ENCODE measurements at places on chromosomes 2 and 18.

- no peak for DNase-seq
Measured at GRCh38 chr2:226970362-226970761, 134.5 kb downstream of the RHBDD1 start.

- peak; percentile 33 for DNase-seq
Measured at GRCh38 chr18:74396171-74397169, 60.6 kb downstream of the DIPK1C start.

- no peak for DNase-seq
Measured at GRCh38 chr18:61736133-61736532, 156.7 kb downstream of the RNF152 start.

GRCh38 chr2:98658816-98659490 lies 50.6 kb downstream of the UNC50 start:
- DNase-seq, result no peak

GRCh38 chr2:18520451-18521425 lies 39.7 kb downstream of the RDH14 start:
- peak; percentile 86 for DNase-seq

- no peak for DNase-seq
Measured at GRCh38 chr18:76347341-76347740, 147.7 kb downstream of the ZNF516 start.

GRCh38 chr18:67733088-67733487 lies 216.6 kb upstream of the DSEL start:
- no peak for DNase-seq

- DNase-seq, result no peak
Measured at GRCh38 chr2:197809064-197809463, 4.7 kb downstream of the PLCL1 start.

DNA sequence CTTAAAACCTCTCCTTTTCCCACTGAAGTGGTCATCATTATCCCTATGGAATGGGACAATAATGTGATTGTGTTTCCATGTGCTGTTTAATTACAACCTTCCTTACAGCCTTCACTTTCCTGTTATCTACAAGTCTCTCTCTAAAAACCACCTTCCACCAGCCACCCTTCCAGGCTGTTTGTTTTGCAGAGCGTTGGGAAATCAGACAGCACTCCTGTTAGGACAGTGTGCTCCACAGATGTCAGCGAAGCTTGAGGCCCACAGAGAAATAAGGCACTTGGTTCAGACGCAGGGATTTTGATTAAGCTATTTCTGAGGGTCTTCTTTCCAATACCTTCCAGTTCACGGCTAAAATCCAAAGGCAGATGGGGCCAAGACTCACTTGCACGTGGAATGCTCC lies 32.3 kb upstream of the ASPRV1 start:
- no peak for DNase-seq

GRCh38 chr2:240948086-240948485 lies 42.0 kb downstream of the CROCC2 start:
- DNase-seq, result no peak

DNA sequence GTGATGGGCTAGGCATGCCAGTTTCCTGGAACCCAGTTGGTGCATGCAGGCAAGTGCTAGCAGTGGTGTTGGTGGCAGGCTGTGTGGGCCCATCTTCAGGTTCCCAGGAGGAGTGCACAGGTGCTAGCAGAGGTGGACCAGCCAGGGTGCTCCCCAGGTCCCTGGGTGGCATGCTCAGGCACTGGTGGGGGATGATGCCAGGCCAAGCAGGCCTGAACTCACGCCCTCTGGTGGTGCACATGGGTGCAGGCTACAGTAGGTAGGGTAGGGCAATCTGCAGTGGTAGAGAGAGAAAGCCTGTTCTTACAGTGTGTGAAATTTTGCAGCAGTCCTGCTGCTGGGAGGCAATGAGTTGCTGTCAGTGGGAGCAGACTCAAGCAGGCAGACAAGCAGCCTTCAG lies 1651.8 kb downstream of the DPP10 start:
- no peak for DNase-seq

DNA sequence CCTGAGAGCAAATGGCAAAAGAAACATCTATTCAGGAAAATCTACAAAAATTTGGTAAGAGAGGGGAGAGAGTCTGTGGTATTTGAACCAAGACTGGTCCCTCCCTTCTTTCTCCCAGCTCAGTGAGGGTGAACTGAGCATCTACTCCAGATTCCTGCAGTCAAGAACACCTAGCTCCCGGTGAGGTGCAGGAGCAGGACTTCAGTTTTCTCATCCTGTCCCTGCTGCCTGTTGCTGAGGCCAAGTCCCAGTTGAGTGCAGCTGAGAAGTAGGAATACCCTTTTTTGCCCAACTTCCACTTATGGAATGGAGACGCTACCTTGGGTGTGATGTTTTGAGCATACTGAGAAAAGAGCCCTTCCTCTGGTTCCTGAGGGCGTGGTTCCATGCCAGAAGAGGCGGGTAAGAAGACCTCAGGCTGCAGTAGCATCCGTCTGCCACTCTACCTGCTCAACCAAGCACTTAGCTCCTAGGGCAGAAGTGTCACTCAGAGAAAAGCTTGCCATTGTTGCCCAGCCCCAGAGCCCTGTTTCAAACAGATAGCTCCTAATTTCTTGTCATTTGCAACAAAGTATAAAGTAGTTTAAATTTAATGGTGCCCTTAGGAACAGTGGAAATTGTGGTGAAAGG lies 112.9 kb downstream of the SOS1 start:
- no peak for DNase-seq

DNA sequence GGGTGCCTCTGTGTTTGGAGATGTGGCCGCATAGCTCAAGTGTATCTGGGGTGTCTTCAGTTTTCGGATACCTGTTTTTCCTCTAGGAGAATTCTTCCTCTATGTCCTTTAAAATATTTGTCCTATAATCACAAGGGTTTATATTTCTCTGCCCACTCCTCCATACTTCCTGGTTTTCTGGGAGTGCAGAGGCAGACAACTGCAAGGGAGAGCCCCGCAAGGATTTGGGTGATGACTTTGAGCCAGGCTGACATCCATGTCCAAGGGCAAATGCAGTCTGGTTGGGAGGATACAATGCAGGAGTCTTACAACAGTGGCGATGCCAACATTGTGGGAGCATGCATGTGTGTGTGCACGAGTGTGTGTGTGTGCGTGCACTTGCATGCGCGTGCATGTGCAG lies 2.1 kb downstream of the IL1RL1 start:
- DNase-seq, result no peak

GRCh38 chr18:77119851-77120491 lies 12.6 kb downstream of the MBP start:
- no peak for DNase-seq

DNA sequence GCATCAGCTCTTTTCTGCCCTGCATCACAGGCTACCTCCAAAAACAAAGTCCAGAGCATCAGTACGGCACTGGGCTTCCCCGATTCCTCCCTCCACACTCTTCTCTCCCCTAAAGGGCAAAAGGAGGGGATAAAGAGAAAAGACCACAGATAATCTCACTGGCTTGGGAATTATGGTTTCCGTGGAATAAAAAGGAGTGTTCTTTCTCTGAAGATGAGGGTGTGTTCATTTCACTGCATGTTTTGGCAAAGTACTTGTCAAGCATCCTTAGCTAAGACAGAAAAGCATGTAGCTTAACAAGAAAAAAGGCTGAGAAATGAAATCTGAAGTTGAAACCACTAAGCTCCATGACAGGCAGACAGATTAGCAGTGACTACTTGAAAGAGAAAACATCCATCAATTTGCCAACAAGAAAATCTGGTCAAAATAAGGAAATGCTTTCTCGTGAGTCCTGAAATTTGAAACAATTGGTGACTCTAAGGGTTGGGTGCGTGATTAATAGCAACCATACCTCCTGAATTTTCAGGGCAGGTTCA lies 20.6 kb upstream of the DSG3 start:
- DNase-seq, result no peak

DNA sequence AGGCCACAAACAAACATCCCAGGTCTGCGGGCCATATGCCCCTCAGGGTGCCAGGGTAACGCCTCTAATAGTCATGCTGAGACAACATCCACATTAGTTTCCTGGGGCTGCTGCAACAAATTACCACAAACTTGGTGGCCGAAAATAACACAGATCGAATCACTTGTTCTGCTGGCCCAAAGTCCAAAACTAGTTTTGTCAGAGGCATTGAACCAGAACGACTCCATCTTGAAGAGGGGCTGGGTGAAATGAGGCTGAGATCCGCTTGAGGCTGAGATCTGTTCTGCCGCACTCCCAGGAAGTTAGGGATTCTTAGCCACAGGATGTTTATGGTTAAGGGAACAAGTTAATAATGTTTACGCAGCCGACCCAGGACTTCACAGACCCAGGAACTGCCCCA lies 66.7 kb downstream of the COPS8 start:
- DNase-seq, result no peak

GRCh38 chr2:8761529-8762164 lies 75.8 kb downstream of the KIDINS220 start:
- DNase-seq, result no peak

- no peak for DNase-seq
Measured at GRCh38 chr2:178909507-178909906, 102.3 kb upstream of the TTN start.

DNA sequence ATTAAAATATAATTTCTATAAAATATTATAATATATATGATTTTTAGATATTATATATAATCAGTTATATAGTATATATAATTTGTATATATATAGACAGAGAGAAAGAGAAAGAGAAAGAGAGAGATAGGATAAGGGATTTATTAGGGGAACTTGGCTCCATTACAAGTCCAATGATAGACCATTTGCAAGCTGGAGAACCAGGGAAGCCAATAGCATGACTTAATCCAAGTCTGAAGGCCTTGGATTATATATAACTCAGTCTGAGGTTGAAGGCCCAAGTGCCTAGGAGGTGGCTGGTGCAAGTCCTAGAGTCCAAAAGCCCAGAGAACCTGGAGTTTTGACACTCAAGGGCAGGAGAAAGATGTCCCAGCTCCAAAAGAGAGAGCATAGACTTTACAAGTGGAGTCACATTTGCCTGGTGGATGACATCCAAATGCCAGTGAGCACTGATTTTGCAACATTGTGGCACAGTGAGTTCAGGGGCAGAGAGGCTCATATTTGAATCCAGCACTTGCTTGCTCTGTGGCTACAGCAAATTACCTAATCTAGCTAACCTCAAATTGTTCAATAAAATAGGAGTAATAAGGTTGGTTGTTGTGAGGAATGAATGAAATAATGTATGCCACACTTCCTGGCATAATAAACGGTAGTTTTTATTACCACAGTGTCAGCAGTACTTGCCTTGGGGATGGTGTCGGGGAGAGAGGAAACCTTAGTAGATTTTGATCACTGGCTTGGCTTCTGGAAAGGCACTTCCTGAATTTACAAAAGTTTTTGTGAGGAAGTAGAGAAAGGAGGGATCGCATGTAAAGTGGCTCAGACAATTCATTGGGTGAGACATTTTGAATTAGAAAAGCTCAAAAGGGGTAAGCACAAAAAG lies 69.6 kb upstream of the CD28 start:
- DNase-seq, result no peak

DNA sequence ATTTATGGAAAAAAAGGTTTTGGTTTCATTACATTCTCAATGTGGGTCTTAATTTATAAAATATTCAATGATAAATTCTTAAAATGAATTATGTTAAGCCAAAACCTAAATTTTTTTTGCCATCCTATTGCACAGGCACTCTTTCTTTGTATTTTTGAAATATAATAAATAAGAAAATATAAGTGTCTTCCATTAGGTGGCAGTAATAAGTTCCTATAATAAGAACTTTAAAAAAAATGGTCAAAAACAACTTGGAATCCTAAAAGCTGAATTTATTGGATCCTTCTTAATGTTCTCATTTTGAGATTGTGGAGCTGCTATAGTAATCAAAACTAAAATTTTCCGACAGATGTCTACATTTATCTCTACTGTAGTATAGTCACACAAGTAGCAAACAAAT lies 5.7 kb downstream of the CALCRL start:
- DNase-seq, result no peak

DNA sequence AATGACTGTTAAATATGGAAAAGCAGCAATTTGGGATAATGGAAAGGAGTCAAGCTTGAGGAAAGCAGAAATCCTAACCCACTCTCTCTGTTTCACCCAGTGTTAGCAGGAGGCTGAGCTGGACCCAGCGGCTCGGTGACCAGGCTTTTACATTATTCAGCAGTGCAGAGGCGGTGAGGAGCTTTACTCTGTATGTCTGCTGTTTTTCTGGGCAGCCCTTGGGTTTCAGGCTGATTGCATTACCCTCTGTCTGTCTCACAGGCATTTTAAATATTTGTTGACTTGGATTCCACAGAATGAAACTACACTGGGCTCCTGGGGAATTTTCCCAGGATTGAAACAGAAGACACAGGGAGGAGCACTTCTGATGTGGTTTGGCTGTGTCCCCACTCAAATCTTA lies 368.0 kb downstream of the GALR1 start:
- no peak for DNase-seq

- no peak for DNase-seq
Measured at GRCh38 chr2:158184556-158185343, 83.1 kb downstream of the UPP2 start.

- DNase-seq, result no peak
Measured at GRCh38 chr18:44629406-44629805, 51.3 kb upstream of the SETBP1 start.

- no peak for DNase-seq
Measured at GRCh38 chr18:8329186-8329771, 280.0 kb upstream of the RAB12 start.

- no peak for DNase-seq
Measured at GRCh38 chr2:191020742-191021381, 6.9 kb upstream of the STAT1 start.

DNA sequence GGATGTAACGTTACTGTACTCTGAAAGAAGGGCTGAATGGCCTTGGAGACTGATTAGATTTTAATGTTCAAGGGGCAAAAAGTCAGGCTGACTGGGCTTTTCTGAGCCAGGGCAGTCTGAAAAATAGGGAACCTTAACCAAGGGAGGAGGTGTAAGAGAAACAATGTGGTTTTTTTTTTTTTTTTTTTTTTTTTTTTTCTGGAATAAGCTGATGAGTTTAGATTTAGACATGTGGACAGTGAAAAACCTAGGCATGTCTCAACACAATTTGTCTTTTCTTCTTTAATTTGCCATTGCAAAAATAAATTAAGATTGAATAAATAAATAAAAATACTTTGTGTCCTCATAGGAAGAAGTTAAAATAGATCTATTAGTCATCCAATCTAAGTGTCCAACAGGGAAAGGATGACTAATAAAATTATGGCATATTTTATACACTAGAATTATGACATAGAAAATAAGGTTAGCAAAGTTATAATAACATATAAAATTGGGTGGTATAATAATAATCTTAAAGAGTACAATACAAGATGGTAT lies 237.6 kb upstream of the TRIB2 start:
- no peak for DNase-seq

GRCh38 chr2:11524470-11524869 lies 9.4 kb upstream of the GREB1 start:
- DNase-seq, result no peak

- peak; percentile 3 for DNase-seq
Measured at GRCh38 chr18:36511791-36512352, 214.4 kb downstream of the FHOD3 start.

GRCh38 chr2:47799031-47799609 lies 16.2 kb downstream of the MSH6 start:
- no peak for DNase-seq

- no peak for DNase-seq
Measured at GRCh38 chr18:63940008-63940407, 9.1 kb upstream of the HMSD start.
